ENCODE measurements at places on chromosomes 3 and 15.

DNA sequence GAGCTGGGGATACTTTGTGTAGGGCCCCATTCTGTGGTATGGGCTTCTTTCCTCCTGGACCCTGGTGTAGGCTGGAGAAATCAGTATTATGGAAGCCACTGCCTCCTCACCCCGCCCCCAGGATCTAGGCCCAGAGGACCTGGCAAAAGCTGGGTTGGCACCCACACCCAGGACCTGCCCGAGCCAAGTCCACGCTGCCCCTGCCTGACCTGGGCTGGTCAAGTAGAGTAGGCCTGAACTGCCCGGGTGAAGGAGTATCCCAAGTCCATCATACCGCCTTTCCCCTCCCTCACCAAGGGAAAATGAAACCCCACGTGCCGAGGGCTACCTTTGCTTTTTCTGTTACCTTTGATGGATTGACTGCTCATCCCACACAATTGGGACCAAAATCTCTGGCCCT, 37.7 kb upstream of the TRAK1 start:
- DNase-seq, result no peak

- peak; percentile 67 for DNase-seq
Measured at GRCh38 chr3:128343287-128344051, 123.2 kb downstream of the DNAJB8 start.

DNA sequence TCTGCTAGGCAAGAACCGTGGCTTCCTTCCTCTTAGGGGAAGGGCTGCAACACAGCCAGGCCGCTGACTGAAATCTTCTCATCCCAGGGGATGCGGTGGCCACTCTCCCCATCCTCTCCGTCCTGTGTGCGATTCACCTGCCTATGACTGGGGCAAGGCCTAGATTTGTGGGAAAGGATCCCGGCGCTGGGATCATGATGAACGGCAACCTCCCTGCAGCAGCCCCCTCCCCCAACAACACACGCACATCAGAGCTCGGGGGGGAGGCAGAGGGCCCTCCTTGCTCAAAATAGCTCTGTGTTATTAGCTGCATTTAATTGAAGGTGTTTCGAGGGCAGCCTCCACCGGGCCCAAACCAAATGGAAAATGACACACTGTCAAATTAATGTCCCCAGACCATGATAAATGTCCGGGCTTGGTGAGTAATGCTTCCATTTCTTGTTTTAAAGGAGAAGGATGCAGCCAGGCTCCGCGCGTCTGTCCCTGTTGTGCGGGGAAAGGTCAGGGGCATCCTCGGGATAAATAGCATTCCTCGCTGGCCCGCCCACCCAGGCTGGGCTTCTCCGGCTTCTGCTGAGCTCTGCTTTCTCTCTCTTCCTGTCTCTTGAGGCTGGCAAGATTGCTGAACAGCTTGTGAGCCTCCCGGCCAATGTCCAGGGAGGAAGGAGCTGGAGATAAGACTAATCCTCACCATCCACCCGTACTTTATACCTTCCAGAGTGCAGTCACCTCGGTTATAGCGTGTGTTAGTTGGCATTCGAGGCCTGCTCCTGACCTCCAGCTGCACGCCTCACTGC, 56.4 kb upstream of the TLE3 start:
- DNase-seq, result no peak

DNA sequence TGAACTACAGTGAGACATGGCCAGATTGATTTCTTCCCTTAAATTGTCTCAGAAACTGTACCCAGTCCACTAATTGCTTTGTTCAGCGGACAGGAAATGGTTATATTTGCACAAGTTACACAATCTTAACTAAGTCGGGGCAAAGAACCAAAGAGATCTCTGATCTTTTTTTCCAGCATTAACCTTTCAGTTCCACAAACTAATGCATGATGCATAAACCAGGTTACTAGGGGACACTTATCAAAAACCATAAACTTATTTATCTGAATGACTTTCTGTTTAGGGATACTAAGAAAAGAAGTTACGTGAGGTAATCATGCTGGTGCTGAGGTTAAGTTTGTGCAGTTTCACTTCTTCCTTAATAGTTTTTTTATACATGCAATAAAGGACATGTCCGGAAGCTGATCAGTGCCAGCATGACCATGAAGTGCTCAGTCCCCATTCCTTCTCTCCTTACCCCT, 22.4 kb downstream of the FNDC3B start:
- no peak for DNase-seq

GRCh38 chr3:62803276-62803675, 71.9 kb downstream of the CADPS start:
- DNase-seq, result no peak

DNA sequence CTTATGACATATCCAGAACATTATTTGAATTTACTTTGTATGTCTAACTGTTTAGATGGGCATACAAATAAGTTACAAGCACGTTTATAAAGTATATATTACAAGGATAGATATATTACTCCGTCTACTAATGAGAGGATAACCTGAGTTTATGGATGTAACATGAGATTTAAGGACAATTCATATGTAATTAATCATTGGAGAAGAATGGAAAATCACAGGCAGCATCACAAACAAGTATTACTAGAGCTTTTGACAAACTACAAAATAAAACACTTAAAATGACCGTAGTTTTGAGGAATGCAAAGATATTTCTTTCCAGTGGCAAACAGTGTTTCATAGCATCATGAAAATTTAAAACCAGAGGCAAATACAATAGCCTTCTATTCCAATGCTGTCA, 113.8 kb downstream of the ROBO1 start:
- DNase-seq, result no peak

DNA sequence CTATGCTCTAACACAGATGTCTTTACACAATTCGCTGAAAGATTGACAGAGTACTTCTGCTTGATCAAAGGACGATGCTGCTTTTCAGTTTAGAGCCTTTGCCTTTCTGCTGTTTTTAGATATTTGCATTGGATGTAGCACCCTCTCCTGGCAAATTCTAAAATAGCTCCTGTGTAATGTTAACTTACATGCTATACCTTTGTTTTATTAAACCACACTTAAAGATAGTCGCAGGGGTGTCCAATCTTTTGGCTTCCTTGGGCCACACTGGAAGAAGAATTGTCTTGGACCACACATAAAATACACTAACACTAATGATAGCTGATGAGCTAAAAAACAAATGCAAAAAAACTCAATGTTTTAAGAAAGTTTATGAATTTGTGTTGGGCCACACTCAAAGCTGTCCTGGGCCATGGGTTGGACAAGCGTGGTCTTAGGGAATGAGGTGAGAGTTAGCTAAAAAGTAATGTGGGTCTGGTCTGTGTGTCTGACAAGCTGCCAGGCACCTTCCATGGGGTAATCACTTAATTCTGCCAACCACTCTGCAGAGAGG, 62.9 kb downstream of the ATG7 start:
- no peak for DNase-seq

DNA sequence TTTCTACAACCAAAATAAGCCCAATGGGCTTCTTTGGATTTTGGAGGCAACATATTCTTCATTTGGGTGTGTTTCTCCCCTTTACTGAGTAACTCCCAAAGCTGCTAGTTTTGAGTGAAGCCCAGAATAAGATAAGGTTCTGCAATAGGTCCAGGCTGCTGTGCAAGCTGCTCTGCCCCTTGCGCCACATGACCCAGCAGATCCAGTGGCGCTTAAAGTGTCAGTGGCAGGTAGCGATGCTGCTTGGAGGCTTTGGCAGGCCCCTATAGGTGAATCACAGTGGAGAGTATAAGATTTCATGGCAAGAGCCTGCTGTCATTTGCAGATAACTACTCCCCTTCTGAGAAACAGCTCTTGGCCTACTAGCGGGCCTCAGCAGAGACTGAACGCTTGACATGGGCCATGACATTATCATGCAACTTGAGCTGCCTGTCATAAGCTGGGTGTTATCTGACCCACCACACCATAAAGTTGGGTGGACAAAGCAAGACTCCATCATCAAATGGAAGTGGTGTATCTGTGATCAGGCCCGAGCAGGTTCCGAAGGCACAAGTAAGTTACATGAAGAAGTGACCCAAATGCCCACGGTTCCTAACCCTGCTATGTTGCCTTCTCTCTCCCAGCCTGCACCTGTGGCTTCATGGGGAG, 88.4 kb upstream of the OXTR start:
- no peak for DNase-seq

- DNase-seq, result no peak
Measured at GRCh38 chr15:83066034-83066733, 868 bp downstream of the BTBD1 start.

DNA sequence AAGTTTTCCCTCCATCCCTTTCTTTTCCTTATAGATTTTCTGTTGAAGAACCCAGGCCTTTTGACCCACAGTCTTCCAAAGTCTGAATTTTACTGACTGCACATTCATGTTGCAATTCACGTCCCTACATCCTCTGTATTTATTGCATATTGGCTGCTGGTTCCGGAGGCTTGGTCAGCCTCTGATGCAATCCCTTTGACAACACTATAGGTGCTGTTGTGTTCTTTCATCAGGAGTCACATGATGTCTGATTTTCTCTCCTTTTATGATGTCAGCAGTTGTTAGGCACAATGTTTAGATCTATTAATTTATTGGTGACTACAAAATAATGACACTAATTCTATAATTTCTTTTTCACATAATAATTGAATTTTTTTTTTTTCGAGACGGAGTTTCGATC, 8.7 kb downstream of the CYP1A1 start:
- DNase-seq, result no peak

- DNase-seq, result no peak
Measured at GRCh38 chr3:50248387-50248786, 12.4 kb downstream of the GNAI2 start.

DNA sequence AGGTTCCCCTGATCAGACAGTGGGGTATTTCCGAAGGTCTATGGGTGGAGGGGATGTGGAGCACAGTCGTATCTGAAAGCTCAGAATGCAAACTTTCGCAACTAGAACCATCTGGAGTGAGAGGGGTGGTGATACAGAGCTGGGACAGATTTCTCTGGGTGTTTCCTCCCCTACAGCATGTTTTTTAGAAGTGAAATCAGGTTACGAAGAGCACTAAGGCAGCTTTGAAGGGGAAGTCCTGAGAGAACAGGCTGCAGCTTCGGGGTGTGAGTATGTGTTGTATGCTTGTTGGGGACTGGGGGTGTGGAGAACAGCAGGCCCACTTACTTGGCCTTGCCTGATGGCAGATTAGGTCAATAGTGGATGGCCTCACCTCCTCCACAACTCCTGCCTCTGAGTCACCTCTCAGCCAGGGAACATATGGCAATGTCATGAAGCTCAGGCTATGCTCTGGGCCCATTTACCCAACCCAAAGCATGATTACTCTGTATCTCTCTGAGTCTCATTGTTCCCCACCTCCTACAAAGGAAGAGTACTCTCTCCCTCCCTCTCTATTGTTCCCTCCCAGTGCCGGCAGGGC, 107.2 kb upstream of the RASGRP1 start:
- no peak for DNase-seq

DNA sequence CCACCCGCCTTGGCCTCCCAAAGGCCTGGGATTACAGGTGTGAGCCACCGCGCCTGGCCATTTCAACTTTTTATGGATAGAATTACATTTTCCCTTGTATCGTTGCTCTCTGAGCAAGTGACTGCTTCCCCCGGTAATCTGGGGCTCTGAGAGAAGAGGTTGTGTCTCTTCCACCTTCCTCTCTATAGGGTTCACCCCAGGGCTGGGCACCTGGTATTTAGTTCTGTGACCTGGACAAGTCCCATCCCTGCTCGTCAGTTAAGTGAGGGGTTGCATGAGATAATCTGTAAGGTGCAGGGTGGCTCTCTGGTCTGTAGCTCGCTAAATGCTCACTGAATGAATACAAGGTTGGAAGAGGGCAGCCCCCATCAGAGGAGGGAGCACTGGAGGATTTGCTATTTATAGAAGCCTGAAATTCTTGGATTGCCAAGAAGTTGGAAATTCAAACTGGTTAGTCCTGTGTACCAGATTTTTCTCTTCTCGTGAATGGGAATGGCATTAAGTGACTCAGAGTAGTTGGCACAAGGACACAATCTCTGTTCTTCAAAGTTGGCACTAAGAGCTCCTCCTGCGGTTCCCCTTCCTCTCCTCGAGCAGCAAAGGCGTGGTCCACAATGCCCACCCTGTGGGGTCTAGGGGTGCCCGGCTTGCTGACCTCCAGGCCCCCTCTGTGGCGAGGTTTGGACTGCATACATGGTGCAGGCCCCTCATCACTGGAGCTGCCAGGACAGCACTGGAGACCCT, 68.1 kb upstream of the DLG1 start:
- DNase-seq, result no peak
